Left ventricle myocardium inferior (tissue), 1 donor: ENCODE measurements at places on chromosomes 5 and 9. TPM values are rescaled to one million over a fixed set of nuclear protein-coding genes. Genes with fewer than 3 reads are reported as not detected.

GRCh38 chr5:93622240-93622885, 39.3 kb downstream of the NR2F1 start:
- H3K4me1 ChIP-seq: peaks cover 25% of the 10 kb centered on the region
- no peaks in the 10 kb centered on the region for H3K27me3 ChIP-seq
- DNase-seq: no peak
- peak overlapping the region; percentile 86 for H3K27ac ChIP-seq
- peak overlapping the region; percentile 85 for H3K4me3 ChIP-seq

DNA sequence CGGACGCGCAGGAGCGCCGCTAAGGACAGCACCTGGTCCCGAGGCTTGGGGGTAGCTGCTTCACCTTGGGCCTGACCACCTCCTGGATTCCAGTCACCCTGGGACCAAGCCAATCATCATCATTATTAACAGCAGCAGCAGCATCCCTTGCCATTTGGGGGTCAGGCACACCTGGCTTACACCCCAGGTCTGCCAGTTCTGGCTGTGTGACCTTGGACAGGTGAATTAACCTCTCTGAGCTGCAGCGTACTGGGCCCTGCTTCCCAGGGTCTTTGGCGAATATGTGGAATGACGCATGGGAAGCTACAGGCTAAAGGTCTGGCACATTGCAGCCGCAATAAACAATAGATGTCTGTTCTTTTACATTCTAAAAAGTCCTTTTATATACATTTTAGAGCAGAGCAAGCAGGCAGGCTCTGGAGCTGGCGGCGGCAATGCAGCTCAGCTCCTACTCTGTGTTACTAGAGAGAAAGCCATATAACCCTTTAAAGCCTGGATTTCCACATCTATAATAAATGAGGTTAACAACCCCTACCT, 97.8 kb upstream of the CPLX2 start:
- peaks cover 8% of the 10 kb centered on the region for H3K4me1 ChIP-seq
- peaks cover 78% of the 10 kb centered on the region for H3K27me3 ChIP-seq
- H3K36me3 ChIP-seq: no peaks in the 10 kb centered on the region
- no peak for DNase-seq

DNA sequence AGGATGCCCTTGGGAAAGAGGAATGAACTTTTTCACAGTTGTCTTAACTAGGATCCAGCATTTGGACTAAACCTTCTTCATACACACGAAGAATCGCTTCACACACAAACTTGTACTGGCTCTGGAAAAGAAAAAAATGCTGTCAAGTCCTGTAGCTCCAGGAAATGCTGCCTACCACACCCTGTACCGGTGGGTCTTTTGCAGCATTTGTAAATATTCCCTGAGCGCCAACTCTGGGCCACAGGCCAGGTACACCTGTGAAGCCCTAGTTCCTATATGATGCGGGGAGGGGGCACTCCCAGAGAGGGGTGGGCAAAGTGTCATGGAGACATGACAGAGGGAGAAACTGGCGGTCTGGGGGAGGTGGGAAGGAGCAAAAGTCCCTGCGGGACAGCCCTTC, 58.7 kb upstream of the EPB41L4B start:
- no peak overlapping the region for H3K27ac ChIP-seq
- no peak overlapping the region for H3K4me3 ChIP-seq
- no peak for DNase-seq
- H3K36me3 ChIP-seq: peaks cover 56% of the 10 kb centered on the region

GRCh38 chr5:174735498-174736330, 11.3 kb downstream of the MSX2 start:
- H3K4me3 ChIP-seq: peak overlapping the region; percentile 28
- no peaks in the 10 kb centered on the region for H3K36me3 ChIP-seq
- H3K27ac ChIP-seq: no peak overlapping the region
- H3K4me1 ChIP-seq: peaks cover 18% of the 10 kb centered on the region

GRCh38 chr5:106258591-106259125, 1412.1 kb downstream of the EFNA5 start:
- H3K4me1 ChIP-seq: no peaks in the 10 kb centered on the region
- H3K36me3 ChIP-seq: no peaks in the 10 kb centered on the region
- no peak overlapping the region for H3K4me3 ChIP-seq
- no peaks in the 10 kb centered on the region for H3K27me3 ChIP-seq

DNA sequence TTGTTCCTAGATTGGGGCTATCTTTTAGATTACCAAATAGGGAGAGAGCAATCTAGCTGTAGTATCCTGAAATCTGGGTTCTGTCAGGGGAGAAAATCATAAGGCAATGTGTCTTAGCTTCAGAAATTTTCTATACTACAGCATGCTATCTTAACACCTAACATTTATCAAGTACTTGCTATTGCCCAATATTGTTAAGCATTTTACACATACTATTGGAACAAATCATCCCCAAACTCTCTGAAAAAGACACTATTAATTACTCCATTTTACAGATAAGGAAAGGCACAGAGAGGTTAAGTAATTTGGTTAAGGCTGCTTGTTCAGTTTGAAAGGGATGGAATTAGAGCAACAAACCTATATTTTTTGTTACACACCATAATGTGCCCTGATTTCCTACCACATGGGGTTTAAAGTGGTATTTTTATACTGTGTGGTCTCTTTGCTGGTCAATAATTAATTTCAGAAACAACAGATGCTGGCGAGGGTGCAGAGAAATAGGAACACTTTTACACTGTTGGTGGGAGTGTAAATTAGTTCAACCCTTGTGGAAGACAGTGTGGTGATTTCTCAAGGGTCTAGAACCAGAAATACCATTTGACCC, 57.2 kb upstream of the RIC1 start:
- H3K4me3 ChIP-seq: no peak overlapping the region
- no peaks in the 10 kb centered on the region for H3K27me3 ChIP-seq
- H3K4me1 ChIP-seq: peaks cover 7% of the 10 kb centered on the region
- no peak for DNase-seq

DNA sequence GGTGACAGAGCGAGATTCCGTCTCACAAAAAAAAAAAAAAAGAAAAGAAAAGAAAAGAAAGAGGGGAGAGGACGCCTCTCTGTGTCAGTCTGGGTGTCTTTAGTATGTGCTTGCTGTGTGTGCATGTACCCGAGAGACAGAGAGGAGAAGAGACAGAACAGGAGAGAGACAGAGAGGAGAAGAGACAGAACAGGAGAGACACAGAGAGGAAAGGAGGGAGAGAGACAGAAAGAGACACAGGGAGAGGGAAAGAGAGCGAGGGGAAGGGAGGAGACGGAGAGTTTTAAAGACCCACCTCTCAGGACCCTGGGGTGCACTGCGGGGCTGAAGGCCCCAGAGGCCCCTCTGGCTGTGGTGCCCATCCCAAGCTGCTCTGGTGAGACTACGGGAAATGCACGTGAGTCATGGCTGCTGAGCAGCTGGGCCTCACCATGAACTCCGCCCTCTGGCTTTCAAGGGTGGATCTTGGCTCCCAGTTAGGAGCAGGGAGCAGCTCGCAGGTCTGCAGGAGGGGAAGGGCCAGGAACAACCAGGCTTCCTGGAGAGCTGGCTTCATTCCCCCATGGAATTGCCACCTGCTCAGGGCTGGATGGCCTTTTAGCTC, 7.9 kb downstream of the SLC6A3 start:
- no peaks in the 10 kb centered on the region for H3K36me3 ChIP-seq
- H3K27ac ChIP-seq: no peak overlapping the region

- no peak for DNase-seq
- no peak overlapping the region for H3K27ac ChIP-seq
- no peaks in the 10 kb centered on the region for H3K4me1 ChIP-seq
- no peaks in the 10 kb centered on the region for H3K36me3 ChIP-seq
Measured at GRCh38 chr5:156920042-156920860, 42.8 kb downstream of the TIMD4 start.

DNA sequence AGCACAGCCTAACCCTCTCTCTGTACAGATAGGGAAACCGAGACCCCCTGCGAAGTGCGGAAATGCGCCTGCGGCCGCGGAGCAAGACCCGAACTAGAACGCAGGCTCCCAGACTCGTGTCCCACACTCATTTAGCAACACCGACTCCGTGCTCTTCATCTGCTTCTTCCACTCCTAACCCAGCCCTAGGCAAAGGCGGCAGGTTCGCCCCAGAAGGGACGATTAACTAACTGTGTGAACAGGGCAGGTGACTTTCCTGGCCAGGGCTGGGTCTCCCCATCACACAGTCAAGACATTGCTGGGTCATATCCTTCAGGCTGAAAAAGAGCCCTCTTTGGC, 903 bp downstream of the CDX1 start:
- peaks cover 39% of the 10 kb centered on the region for H3K4me1 ChIP-seq
- no peak for DNase-seq
- no peak overlapping the region for H3K4me3 ChIP-seq
- no peak overlapping the region for H3K27ac ChIP-seq

- no peak for DNase-seq
- no peak overlapping the region for H3K4me3 ChIP-seq
- H3K36me3 ChIP-seq: no peaks in the 10 kb centered on the region
- no peaks in the 10 kb centered on the region for H3K27me3 ChIP-seq
- peak overlapping the region; percentile 46 for H3K27ac ChIP-seq
- H3K4me1 ChIP-seq: peaks cover 33% of the 10 kb centered on the region
Measured at GRCh38 chr5:168831383-168831782, 252.2 kb upstream of the PANK3 start.

DNA sequence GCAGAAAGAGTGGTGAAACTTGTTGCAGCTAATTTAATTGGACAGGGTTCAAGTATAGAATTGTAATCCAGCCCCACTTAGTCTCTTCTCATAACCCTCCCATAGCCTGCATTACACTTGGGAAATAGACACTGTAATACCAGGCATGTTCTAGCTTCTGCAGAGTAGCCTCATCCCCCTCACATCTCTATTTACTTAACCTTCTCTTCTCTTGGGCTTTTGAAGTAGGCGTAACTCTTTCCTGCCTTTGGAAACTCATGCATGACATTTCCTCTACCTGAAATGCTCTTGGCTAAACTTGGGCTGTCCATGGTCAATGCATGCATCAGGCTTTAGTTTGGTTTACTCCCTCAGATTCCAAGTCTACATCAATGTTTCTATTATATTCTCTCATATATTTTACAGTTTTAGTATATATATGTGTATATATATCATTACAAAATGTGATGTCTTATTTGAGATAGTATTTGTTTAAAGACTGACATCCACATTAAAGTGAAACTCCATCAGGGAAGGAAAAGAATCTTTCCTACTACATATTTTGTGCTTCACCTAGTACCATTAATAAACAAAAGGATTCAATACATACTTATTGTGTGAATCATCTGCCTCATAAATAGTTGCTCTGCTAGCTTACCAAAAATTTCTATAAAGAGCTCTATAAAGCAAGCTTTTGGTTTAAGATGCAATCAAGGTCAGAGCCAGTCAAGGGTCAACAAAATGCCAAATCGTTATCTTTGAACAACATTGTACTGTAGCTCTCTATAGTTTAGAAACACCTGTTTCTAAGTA, 1158.0 kb downstream of the MAT2B start:
- H3K36me3 ChIP-seq: no peaks in the 10 kb centered on the region
- H3K4me1 ChIP-seq: no peaks in the 10 kb centered on the region
- H3K4me3 ChIP-seq: no peak overlapping the region
- no peak overlapping the region for H3K27ac ChIP-seq

DNA sequence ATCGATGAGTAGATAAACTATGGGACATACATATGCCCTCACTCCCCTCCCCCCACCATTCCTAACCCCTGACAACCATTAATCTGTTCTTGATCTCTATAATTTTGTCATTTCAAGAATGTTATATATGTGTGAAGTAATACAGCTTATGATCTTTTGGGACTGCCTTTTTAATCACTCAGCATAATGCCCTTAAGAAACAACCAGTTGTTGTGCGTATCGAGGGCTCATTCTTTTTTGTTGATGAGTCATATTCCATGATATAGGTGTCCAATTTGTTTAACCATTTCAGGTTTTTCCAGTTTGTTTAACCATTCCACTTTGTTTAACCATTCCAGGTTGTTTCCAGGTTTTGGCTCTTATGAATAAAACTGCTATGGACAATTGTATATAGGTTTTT, 75.6 kb downstream of the ARHGEF28 start:
- no peak overlapping the region for H3K4me3 ChIP-seq
- no peak overlapping the region for H3K27ac ChIP-seq
- DNase-seq: no peak
- no peaks in the 10 kb centered on the region for H3K4me1 ChIP-seq
- H3K27me3 ChIP-seq: peaks cover 5% of the 10 kb centered on the region

GRCh38 chr5:108760512-108760911, 12.8 kb downstream of the FER start:
- peaks cover 8% of the 10 kb centered on the region for H3K36me3 ChIP-seq
- no peak overlapping the region for H3K27ac ChIP-seq
- no peak for DNase-seq
- H3K27me3 ChIP-seq: no peaks in the 10 kb centered on the region
- no peak overlapping the region for H3K4me3 ChIP-seq
- H3K4me1 ChIP-seq: peaks cover 14% of the 10 kb centered on the region

DNA sequence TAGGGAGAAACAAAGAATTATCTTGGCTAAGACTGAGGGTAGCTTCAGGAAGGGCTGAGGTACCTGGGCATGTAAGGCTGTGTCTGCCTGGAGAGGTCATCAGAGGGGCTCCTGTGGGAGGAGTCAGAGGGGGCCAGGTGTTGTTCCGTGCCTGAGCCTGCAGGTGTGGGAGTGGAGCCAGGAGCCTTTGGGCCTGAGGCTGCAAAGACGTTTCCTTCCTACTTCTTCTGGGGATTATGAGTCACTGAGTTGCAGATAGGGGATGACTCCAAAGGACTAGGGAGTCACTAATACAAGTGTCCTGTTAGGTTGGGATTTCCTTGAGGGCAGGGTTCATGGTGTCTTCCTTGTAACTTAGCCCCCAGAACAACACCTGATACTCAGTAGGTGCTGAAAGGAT, 391.1 kb downstream of the ARHGEF28 start:
- peaks cover 7% of the 10 kb centered on the region for H3K27me3 ChIP-seq
- H3K4me1 ChIP-seq: no peaks in the 10 kb centered on the region
- no peak for DNase-seq
- H3K4me3 ChIP-seq: no peak overlapping the region
- H3K36me3 ChIP-seq: no peaks in the 10 kb centered on the region

DNA sequence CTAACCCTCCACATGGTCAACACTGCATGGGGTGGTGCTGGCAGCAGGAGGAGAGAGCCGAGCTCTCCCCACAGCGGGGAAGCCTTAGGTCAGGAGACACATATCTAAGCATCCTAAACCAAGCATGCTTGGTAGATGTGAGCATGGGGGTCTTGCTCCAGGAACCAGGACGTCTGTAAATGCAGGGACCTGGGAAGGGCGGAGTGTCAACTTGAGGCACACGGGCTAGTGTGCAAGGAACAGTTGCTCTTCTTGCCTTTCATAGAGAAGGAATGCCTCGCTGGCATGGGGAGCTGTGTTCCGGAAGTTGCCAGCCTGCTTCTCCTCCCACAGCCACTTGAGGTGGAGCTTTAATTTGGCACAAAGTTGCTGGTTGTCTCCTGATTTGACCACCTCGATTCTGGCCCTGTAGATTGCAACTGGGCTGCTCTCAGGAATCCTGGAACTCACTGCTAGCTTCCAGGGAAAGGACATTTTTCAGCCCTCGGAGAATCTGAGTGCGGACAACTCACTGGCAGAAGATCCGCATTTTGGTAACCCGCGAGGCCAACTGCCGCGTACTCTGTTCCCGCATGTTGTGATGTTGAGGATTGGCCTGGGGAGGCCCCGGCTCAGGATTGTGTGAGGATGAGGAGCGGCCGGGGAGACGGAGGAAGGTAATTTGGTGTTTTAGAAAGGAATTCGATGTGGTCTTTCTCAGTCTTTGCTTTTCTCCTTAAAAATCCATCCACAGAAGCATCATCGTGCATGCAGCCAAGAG, 370.3 kb upstream of the IRX1 start:
- H3K27ac ChIP-seq: no peak overlapping the region
- DNase-seq: no peak
- H3K36me3 ChIP-seq: no peaks in the 10 kb centered on the region
- H3K27me3 ChIP-seq: no peaks in the 10 kb centered on the region
- no peak overlapping the region for H3K4me3 ChIP-seq

Gene HRCT1
- total RNA-seq: 6.2 TPM

Gene KIF27
- 4.1 TPM for total RNA-seq

Gene ROR2
- 0.74 TPM for total RNA-seq

Gene SV2C
- total RNA-seq: 0.44 TPM

Gene GPR150
- total RNA-seq: 0.14 TPM

Gene TRAF1
- total RNA-seq: 2.6 TPM

Gene AOPEP
- 175 TPM for total RNA-seq

Gene RAPGEF6
- total RNA-seq: 9.6 TPM
